NCI-H1048 (cell line): ENCODE measurements at places on chromosomes 11 and 22.

DNA sequence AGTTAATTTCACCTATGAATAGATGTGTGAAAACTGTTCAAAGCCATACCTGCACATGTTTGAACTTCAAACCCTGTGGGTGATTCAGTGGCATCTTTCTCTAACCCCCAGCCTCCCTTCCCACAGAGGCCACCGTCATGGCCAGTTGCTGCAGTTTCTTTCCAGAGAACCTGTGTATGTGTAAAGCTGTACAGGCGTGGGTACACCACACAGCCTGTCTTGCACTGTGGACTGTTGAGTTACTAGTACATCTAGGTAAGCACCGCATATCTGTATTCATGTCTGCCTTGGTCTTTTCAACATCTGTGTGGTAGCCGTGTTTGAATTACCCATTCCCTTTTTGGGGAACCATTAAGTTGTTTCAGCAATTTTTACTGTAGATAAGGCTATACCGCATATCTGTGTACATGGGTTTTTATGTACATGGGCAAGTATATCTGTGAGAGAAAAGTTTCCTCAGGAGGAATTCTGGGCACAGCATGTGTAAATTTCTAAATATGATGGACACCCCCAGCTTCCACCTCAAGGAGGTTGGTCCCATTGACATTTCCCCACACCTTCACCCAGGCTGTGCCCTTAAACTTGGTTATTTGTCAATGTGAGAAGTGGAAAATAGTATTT lies 13.9 kb downstream of the NEAT1 start:
- no peak for DNase-seq

DNA sequence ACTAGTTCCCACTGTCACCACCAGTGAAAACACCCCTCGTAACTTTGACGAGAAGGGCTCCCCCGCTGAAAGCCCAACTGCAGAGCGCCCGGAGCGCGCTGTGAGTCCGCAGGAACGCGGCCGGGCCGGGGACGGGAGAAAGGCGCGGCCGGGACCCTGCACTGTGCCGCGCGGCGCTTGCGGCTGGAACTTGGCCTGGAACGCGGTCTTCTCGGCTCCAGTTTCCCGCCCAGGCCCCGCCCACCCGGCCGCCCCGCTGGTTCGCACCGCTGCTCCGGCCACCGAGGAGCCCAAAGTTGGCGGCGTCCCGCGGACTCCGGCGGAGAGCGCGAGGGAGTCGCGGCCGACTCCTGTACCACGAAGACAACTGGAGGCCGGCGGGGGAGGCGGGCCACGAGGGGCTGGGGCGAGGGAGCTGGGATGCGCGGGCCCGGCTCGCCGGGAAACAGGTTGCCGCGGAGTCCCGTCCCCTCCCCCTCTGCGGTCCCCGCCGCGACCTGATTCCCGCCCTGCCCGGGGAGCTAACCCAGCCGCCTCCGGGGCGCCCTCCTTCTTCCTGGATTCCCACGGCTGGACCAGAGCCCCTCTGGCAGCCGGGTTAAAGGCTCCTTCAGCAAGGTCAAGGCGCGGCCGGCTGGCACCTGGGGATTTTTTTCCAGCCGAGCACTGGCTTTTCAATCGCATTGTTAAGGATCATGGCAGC lies 3.4 kb downstream of the TENM4 start:
- no peak for DNase-seq

- DNase-seq: no peak
Measured at GRCh38 chr22:50548040-50548920, 2.6 kb downstream of the KLHDC7B start.

GRCh38 chr11:66316849-66317251 lies at the start of gene CD248:
Gene CD248, minus strand, starts transcription at chr11:66317044. Its CDS starts 17 bp downstream, at chr11:66317027.
- no peak for DNase-seq

DNA sequence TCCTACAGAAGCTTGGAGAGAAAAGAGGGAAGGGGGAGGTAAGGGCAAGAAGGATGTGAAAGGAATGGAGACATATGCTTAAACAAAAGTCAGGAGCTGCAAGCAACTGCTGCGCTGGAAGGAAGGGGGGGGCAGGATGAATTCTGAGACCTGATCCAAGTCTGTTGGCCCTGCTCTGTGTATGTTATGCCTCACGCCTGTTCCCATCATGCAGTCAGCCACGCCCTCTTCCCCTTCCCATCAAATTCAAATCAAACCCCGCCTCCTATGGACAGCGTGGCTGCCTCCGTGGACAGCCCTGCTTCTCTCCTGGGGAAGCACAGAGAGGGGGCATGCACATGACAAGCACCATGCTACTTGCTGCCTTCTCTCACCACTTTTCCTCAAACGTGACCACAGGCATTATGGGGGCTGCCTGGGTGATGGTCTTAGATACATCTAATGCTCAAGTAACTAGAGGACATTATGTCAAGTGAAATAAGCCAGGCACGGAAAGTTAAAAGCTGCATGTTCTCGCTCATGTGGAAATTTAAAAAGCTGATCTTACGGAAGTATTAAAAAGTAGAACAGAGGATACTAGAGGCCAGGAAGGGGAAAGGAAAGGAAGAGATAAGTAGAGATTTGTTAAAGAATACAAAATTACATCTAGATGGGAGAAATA lies 45.8 kb upstream of the CYP2D6 start:
- DNase-seq: no peak
